ENCODE measurements at places on chromosomes 7 and 10.

DNA sequence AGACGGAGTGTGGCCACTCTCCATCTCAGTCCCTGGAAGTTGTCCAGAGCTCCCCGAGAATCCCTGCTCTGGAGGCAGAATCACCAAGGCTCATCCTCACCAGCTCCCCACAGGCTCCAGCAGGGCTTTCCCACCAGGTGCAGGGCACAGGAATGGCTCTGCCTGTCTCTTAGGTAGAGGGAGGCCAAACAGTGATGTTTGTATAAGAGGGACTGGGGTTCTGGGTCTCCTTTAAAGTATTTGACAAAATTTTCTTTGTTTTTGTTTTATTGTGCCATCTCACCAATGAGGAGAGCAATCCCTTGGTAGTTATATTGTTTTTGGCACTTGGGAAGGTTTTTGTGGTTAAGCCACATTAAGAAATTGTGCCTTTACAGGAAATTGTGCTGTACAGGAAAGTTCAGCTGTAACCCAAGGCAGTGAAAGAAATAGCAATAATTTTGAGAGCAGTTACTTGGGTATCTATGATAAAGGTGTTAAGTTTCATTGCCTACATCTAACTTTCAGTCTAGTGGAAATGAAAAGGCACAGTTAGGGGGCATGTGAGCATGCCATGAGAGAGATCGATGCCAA is 219.3 kb upstream of the PRSS58 start:
- DNase-seq = no peak

DNA sequence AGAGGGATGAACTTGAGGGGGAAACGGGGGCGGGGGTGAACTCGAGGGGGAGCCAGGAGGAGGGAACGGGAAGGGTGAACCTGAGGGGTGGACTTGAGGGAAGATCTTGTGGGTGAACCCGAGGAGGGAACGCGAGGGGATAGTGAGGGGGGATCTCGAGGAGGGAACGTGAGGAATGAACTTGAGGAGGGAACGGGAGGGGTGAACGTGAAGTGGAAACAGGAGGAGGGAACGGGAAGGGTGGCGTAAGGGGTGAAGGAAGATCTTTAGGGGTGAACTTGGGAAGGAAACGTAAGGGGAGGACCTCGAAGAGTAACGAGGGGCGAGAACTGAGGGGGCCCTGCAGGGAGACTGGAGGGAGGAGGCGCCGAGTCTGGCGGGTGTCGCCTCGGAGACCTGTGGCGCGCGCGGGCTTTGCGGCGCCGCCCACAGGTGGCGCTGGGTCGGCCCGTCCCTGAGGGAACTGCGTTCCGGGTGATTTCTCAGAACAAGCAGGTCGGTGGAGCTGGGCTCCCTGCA is 651 bp downstream of the MYO3A start:
- no peak for DNase-seq

DNA sequence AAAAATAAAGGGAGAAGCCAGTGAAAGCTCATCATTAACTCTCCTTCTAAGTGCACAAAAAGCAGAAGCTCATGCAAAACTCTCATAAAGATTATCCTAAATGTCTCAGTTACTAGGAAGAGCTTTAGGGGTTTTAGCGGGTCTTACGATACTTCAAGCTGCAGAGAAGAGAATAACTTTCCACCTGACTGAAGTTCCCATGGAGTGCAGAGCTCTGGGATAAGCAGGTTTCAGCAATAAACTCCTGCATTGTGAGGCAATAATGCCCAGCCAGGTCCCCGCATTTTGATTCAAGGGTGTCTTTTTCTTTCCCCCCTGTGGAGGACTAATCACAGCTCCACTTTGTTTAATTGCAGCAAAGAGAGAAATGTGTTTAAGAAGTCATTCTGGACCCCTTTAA is 241.9 kb upstream of the SP8 start:
- DNase-seq = no peak

GRCh38 chr10:48274636-48275035 is at the start of gene FRMPD2:
TSS of gene FRMPD2 (minus strand) at chr10:48274696. CDS start at chr10:48274567, 129 bp downstream.
- DNase-seq = no peak

GRCh38 chr7:29606287-29606721 is 42.7 kb downstream of the PRR15 start:
- no peak for DNase-seq

GRCh38 chr7:155342313-155342712 is 44.6 kb downstream of the INSIG1 start:
- peak; percentile 2 for DNase-seq

GRCh38 chr10:100998991-100999741 is 442 bp upstream of the LZTS2 start:
- DNase-seq = peak; percentile 72

GRCh38 chr7:93980744-93981479 is 23.2 kb downstream of the BET1 start:
- DNase-seq = no peak

DNA sequence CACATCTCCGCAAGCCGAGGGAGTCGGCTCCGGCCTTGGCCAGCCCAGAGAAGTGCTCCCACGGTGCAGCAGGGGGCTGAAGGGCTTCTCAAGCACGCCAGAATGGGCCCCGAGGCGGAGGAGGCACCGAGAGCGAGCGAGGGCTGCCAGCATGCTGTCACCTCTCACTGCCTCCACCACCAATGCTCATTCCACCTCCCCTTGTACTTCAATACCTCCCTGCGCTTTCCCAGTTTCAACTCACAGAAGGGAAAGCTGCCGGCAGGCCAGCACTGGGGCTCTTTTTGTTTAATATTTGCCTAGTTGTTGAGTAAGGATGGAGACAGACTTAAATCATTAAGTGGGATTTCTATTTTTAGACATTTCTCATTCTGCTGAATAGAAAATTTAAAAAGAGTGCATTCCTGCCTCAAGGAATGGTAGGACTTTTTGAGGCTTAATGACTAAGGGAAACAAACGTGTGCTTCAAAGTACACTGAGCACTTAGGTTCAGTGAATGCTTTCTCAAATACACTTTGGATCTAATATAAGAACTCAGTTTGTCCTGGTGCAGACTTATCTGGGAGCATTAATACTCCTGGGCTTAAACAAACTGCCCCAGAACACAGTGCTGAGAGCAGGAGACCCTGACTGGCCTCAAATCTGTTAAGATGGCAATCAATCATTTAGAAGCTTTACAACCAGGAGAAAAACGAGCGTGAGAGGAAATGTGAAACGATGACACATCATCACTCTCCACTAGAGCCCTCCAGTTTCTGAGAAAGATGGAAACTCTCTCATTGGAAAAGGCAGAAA is 131.2 kb downstream of the RALA start:
- no peak for DNase-seq

- no peak for DNase-seq
Measured at GRCh38 chr10:132179551-132180392, 7.0 kb upstream of the DPYSL4 start.

Measured in prostate gland (tissue), 2 donors.